ENCODE measurements at places on chromosomes 7 and 10. TPM values are rescaled to one million over a fixed set of nuclear protein-coding genes. Genes with fewer than 3 reads are reported as not detected.

Gene HOXA2
- total RNA-seq, result 1.4 TPM

Gene CFAP43
- 0.37 TPM for total RNA-seq

Gene CYP3A4
- not detected for total RNA-seq

Gene SFTPA2
- not detected for total RNA-seq

Gene SYT15B
- 0.04 TPM for total RNA-seq
